MV-4-11 (cell line): ENCODE measurements at places on chromosomes 5 and 9.

DNA sequence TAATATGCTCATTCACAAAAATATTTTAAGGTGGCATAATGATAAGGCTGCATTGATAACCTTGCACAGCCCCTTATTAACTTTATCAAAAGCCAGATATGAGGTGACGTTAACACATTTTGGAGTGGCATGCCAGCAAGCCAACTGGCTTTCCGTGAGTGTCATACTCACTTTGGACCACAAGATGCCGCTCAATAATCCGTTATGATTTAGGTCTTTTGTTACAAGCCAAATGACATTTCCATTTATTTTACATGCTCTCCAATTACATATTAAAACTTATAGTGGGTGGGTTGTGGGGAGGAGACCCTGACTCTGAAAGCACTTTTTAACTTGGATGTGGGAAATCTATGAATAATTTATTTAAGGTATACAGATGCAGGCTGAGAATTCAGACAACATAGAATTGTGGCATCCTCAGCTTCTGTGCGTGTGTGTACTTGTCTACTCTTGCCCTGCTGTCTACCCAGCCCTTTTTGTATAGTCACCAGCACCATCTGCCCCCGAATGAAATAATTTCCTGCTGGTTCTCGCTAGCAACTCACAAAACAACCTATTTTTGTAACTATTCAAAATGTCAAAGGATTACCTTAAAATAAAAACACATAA lies 305.1 kb downstream of the PSAT1 start:
- DNase-seq = peak; percentile 13

DNA sequence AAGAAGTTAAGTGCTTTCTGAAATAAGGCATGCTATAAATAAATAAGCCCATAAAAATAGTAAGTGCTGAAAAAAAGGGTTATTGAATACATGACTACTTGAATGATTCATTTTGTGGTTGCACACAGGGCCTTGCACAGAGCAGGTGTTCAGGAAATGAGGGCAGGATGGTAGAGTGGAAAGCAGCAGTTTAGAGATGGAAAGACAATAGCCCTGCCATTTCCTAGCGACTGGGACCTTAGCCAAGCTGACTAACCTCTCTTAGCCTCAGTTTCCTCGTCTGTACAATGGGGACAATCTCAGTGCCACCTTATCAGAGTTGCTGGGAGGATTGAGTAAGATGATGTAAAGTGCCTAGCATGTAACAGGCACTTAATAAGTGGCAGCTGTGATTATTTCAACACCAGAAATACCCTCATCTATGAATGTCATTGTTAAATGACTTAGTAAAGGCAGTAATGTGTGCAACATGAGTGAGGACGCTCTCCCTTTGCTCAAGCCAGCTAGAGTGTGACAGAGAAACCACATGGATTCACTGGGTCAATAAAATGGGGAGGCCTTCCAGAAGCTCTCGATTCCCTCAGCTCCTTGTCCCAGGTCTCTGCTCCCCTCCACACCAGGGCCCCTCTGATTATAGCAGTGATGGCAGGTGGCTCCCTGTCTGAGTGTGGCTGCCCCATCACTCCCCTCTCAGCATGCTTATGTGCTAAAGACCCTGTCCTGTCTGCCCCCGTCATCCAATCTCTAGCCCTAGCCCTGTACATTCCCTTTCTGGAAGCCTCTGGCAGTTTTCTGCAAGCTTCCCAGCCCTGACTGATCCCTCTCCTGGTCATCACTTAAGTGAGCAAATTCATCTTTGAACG lies 16.0 kb upstream of the PHF19 start:
- DNase-seq = peak; percentile 96

- no peak for DNase-seq
Measured at GRCh38 chr5:119949426-119949999, 320.2 kb downstream of the FAM170A start.

- DNase-seq = no peak
Measured at GRCh38 chr5:91177639-91178038, 205.5 kb downstream of the ARRDC3 start.

DNA sequence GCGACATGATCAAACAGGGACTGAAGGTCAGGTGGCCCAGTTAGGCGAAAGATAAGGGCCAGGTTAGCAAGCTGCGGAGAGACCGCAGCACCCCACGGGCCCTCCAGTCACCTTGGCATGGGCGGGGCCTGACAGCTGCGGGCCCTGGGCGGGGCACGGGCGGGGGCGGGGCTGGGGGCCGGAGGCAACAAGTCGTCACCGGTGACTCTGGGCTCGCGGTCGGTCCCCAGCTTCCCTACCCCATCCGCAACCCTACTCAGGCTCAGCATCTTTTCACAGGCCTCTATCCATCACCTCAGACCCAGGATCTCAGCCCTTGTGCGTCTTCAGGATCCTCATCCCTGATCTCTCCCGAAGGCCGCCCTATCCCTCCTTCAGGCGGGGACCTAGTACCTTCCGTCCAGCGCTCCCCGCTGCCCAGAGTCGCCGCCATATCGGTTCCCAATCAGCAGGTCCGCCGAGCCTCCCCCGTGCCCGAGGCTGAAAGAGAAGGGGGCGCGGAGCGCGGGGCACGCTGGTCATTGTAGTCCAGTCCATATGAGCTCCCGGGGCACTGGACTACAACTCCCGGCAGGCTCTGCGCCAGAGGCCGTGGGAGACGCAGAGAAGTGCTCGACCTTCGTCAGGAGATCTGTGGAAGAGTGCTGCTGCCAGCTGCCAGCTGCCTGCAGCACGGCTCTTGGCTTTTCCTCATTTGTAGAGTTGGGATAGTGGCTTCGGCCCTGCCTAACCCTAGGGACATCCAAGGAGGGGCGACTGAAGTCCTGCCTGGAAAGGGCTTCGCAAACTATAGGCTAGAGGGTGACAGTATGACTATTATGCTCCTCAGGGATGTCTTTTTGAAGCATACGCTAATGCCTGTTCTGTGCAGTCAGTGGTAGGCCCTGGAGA lies at the start of gene DNAJC18:
Gene DNAJC18, minus strand, starts transcription at position 513 of the 891 bp plus-strand sequence. Its CDS starts 80 bp downstream, at position 433.
- DNase-seq = peak; percentile 81

DNA sequence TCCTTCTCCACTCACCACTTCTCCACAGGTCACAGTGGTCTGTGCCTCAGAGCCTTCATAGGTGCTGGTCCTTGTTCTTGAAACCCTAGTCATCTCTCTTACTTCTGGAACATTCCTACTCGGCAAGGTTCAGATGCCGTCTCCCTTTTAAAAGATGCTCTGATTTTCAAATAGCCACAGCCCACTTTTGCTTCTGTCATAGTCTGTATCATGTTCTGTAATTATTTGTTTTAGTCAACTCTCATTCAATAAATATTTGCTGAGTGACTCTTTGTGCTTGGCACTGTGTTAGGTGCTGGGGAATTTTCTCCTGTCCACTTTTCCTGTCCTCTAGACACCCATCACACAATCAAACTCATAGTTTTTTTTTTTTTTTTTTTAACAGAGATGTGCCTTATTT lies 181.3 kb upstream of the IL12B start:
- DNase-seq = no peak

- no peak for DNase-seq
Measured at GRCh38 chr9:117697046-117697445, 7.2 kb upstream of the TLR4 start.

DNA sequence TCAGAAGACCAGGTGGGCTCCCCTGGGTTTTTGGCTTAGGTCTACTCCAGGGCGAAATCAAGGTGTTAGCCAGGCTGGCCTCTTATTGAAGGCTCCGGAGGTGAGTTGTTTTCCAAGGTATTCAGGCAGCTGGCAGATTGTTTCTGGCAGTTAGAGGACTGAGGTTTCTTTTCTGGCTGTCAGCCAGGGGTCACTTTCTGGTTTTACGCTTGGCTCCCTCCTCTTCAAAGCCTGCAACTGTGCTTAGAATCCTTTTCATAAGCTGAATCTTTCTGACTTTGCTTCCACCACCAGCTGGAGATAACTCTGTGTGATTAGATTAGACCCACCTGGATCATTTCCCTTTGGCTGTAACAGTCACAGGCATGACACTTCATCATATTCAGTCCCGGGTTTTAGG lies 24.6 kb downstream of the RFK start:
- no peak for DNase-seq

GRCh38 chr5:71829206-71829605 lies 110.1 kb downstream of the CARTPT start:
- peak; percentile 94 for DNase-seq

- peak; percentile 56 for DNase-seq
Measured at GRCh38 chr5:96752341-96753016, 55.3 kb downstream of the ERAP1 start.

DNA sequence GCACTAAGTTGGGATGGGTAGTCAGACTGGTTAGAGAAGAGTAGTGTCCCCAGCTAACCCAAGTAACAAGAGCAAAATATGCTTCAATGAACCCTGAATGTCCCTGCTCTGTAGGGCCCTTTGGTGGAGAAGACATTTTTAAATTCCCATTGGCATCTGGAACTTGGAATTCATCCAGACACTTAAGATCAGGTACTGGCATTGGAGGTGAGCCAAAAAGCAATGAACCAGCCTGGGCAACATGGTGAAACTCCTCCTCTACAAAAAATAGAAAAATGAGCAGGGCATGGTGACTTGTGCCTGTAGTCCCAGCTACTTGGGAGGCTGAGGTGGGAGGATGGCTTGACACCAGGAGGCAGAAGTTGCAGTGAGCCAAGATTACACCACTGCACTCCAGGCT lies 58.9 kb upstream of the ZNF618 start:
- no peak for DNase-seq

GRCh38 chr9:90822866-90823265 lies 21.2 kb downstream of the SYK start:
- no peak for DNase-seq

DNA sequence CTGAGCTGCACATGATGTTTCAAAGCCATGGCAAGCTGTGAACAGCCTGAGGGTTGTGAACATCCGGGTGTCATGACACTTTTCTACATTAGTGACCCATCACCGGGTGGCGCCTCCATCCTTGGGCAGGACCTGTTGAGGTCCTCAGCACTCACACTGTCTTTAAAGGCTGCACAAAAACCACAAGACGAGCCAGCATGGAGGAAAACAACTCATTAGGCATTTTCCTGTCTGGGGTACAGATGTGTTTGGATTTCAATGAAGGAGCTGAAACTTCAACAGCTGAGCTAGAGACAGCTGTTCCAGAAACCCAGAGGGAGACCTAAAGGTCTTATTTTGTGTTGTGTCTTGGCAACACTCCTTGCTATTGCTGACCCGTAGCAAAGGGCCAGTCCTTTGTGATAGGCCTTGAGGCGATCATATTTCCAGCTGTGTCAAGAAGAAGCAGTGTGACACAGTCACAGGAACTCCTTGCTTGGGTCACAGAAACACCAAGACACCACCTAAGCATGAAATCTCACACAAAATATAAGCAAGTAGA lies 151.8 kb upstream of the VLDLR start:
- peak; percentile 72 for DNase-seq

DNA sequence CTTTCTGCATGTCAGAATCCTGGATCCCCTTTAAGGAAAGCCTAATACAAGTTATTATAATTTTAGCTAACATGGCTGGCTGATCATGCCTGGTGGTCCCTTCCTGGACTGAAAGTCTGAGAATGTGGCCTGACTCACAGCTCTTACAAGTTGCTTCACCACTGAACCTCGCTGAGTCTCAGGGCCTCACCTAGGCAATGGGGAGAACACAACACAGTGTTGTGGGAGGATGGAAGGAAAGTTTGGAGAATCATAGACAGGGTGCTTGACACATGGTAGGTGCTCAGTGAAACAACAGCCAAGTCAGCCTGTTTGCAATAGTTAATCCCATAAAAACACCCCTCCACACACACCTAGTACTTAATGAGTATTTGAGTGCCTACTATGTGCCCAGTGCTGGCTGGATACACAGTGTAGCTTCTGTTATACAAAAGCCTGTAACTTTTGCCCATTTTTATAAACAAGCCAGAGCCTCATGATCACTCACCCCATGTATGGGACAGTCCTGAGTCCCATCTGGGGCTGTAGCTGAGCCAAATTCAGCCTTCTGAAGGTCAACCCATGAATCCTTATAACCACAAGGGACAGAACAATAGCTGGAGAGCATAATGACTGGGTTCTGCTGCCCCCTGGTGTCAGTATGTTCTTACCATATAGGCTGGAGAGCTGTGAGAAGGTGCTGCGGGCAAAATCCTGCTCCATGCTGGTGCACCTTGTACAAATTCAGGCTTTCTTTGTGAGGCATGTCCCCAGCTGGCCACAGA lies 3.9 kb downstream of the ACSL6 start:
- DNase-seq = peak; percentile 60

DNA sequence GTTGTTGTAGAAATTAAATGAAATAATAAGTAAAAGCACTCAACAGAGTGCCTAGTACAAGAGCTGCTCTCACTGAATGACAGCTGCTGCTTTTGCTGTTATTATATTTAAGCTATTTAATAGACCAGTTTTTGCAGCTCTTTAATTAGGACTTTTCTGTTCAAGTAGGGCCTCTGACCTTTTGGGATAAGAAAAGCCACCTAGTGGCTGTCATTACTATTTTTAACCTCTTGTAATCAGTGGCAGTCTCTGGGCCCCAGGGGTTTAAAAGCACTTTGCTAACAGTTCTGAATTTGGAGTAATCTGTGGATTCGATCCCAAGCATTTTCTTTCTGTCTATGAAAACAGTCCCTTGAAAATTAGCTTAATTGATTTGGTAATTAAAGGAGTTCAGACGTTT lies 121.1 kb downstream of the NUDT12 start:
- no peak for DNase-seq

DNA sequence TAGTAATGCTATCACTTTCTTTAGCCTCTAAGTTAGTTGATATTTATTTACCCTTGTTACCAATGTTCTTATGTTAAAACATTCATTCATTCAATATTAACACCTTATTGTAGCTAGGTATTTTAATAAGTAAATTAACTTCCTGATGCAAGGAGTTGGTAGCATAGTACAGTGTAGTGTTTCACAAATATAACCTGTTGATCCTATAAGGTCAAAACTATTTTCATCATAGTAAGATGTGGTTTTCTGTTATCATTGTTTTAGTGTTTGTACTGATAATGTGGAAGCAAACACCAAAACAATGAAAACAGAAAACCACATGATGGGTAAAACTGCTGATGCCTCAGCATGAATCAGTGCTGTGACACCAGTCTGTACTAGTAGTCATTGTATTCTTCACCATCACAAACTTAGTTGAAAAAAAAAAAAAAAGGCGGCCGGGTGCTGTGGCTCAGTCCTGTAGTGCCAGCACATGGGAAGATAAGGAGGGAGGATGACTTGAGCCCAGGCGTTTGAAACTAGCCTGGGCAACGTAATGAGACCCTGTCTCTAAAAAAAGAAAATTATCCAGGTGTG lies 36.5 kb downstream of the ZCCHC7 start:
- DNase-seq = no peak

- no peak for DNase-seq
Measured at GRCh38 chr5:181126841-181127240, 4.1 kb downstream of the OR2V1 start.

DNA sequence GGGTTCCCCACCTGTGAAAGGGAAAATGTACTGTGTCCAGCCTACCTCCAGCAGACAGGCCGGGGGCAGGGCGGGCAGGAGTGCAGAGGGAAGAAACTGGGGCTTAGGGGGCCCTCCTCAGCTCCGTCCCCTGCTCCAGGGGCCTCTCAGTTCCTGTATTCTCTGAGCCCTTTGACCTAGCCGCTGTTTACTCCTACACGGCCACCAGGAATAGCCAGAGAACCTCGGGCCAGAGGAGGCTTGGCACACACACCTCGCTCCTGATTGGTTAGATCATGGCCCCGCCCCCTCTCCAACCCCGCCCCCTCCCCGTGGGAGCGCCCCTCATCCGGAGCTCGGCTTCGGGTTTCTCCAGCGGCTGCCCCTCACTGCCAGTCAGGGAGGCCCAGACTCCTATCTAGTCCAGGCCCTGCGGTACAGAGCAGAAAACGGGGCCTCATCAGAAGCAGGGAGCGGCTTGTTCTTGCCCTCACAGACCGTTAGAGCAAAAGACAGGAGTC lies 2.2 kb downstream of the ST6GALNAC6 start:
- DNase-seq = peak; percentile 89

GRCh38 chr5:7876867-7877266 lies 7.9 kb downstream of the MTRR start:
- peak; percentile 18 for DNase-seq

- no peak for DNase-seq
Measured at GRCh38 chr5:81269751-81270393, 31.5 kb upstream of the ZCCHC9 start.
